ENCODE measurements at places on chromosomes 1 and 21.

DNA sequence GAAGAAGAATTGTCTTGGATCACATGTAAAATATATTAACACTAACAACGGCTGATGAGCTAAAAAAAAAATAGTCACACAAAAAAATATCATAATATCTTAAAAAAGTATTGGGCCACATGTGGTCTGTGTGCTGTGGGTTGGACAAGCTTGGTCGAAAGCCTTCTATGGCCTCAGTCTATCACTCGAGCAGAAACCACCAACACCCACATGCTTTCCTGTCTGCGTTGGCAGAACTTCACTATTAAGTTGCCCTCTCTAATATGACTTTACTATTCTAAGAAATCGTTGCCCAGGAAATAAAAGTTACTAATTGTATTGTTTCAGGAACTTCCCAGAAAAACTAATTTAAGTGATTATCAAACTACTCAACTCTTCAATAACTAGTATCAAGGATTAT, 28.2 kb upstream of the ETS2 start:
- no peak for DNase-seq

GRCh38 chr1:115314765-115315164, 23.3 kb downstream of the NGF start:
- DNase-seq: no peak

DNA sequence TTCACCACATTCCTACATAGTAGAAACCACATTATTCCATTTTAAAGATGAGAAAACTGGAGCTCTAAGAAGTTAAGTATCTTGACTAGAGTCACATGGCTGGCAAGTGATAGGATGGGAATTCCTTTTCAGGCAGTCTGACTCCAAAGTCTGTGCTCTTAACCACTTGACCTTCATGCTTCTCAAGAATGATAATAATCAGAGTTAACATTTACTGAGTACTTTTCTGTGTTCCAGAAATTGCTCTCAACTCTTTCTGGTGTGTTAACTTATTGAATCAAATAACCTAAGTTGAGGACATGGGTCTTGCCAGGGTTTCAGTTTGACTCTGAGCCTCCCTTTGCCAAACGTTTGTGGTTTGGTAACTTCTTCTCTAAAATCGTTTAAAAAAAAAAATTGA, 169.4 kb downstream of the RASAL2 start:
- no peak for DNase-seq

GRCh38 chr1:34851431-34852105, 8.0 kb downstream of the SMIM12 start:
- DNase-seq: no peak

- no peak for DNase-seq
Measured at GRCh38 chr21:15645830-15646229, 84.0 kb upstream of the USP25 start.

DNA sequence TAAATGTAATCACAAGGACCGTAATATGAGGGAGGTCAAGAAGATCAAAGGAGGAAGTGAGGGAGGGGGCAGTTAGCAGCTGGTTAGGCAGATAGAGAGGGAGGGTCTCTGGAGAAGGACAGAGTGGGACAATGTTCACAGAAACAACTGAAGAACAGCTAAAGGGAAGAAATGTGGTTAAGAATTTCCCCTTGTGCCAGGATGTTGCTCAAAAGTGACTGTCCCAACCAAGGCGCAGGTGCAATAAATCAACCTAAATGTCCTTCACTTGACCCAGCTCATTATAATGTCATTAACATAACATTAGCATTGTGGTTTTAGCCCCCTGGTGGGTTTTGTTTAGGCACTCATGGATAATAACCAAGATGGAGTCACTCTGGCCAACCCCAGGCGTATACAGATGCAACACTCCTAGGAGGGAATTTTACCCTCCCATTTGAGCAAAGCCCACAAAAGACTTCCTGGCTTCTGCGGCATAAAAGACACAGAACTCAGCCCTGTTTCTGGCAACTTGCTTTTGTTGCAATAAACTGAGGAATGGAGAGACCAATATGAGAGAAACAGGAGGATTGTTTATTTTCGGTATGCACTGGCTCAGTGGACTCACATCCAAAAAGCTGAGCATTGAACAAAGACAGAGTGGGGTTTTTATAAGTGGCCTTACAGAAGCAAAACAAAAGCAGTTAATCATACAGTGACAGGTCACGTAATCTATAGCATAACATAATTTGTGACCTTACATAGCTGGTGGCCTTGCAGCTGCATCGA, 7.3 kb upstream of the CA6 start:
- no peak for DNase-seq

DNA sequence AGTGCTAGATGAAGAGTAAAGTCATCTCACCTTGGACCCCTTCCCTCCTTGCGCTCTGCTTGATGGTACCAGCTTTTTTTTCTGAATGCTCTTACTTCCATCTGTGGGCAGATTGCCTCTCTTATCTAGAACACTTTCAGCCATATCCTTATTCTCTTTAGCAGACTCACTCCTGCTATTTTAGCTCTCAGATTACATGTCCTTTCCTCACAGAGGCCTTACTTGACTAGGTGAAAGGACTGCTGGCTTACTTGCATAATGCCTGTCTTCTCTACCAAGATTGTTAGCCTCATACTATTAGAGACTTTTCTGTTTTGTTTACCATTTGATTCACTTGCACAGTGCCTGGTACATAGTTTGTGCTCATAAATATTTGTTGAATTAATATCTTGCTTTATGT, 9.3 kb downstream of the IFI44 start:
- no peak for DNase-seq

DNA sequence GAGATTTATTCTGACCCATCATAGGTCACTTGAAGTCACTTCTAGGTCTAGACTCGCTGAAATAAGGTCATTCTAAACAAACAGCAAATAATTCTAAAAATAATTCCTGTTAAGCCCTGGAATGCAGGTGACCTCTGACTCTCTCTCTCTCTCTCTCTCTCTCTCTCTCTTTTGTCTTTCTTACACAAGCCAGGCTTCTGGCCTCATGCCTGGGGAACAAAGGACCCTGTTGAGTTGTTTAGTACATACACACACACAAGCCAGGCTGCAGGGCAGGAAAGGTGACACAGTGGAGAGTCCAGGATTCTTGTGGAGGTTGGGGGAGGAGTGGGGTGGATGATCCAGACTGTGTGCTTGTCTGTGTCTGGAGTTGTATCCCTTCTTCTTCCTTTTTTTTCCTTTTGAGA, 4.0 kb upstream of the MEX3A start:
- no peak for DNase-seq

GRCh38 chr1:163144418-163144817, 58.3 kb downstream of the RGS5 start:
- DNase-seq: no peak

- DNase-seq: no peak
Measured at GRCh38 chr1:6106321-6106731, 60.6 kb downstream of the KCNAB2 start.

GRCh38 chr1:183674886-183675285, 21.8 kb upstream of the APOBEC4 start:
- DNase-seq: no peak
